Activated CD8-positive, alpha-beta T cell treated with anti-CD3 and anti-CD28 coated beads for 36 hours (primary cell): ENCODE measurements at places on chromosomes 7 and 10. TPM values are rescaled to one million over a fixed set of nuclear protein-coding genes. Genes with fewer than 3 reads are reported as not detected.

The ABCB4 gene
- total RNA-seq, result not detected

The GRB10 gene
- total RNA-seq, result 5.6 TPM

DNA sequence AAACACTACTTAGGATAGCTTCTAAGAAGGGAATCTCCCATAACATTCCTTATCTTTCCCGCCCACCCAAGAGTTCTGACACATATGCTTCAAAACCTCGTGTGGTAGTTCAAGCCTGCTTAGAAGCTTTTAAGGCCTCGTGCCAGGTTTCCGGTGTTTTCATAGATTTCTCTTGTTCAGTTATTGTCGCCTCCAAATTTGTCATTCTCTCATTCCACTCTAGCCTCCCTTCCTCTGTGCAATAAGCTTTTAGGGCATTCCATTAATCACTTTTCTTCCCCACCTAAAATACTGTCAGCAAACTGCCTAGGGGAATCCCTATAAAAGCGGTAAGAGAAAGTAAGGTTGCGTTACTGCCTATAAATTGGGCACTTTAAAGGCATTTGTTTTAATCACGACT lies 718 bp upstream of the BPGM start:
- H3K4me3 ChIP-seq, result no peak overlapping the region
- H3K27ac ChIP-seq, result no peak overlapping the region
- no peaks in the 10 kb centered on the region for H3K27me3 ChIP-seq
- H3K36me3 ChIP-seq, result peaks cover 5% of the 10 kb centered on the region
- H3K4me1 ChIP-seq, result peaks cover 44% of the 10 kb centered on the region

- no peaks in the 10 kb centered on the region for H3K36me3 ChIP-seq
- no peak overlapping the region for H3K4me3 ChIP-seq
- no peaks in the 10 kb centered on the region for H3K27me3 ChIP-seq
Measured at GRCh38 chr7:77575187-77575586, 38.1 kb downstream of the PTPN12 start.

DNA sequence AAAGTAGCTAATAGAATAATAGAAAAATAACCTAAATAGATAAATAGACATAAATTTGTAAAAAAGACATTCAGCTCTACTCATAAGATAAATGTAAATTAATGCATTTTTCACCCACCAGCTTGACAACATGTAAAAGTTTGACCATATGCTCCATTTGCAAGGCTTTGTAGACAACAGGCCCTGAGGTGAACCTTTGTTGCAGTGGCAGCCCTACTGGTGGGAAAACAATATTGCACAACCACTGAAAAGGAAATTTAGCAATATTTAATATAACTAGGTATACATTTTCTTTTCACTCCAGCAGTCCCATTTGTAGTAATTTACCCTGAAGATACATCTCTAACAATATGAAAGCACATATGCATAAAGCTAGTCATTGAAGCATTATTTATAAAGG lies 39.0 kb upstream of the ADRA2A start:
- DNase-seq, result no peak
- H3K27me3 ChIP-seq, result peaks cover 4% of the 10 kb centered on the region
- H3K27ac ChIP-seq, result no peak overlapping the region
- H3K36me3 ChIP-seq, result peaks cover 14% of the 10 kb centered on the region
- no peaks in the 10 kb centered on the region for H3K4me1 ChIP-seq

GRCh38 chr7:107958764-107959526 lies 44.0 kb downstream of the LAMB1 start:
- H3K27me3 ChIP-seq, result peaks cover 5% of the 10 kb centered on the region
- DNase-seq, result no peak
- H3K27ac ChIP-seq, result no peak overlapping the region
- no peaks in the 10 kb centered on the region for H3K36me3 ChIP-seq
- no peaks in the 10 kb centered on the region for H3K4me1 ChIP-seq

DNA sequence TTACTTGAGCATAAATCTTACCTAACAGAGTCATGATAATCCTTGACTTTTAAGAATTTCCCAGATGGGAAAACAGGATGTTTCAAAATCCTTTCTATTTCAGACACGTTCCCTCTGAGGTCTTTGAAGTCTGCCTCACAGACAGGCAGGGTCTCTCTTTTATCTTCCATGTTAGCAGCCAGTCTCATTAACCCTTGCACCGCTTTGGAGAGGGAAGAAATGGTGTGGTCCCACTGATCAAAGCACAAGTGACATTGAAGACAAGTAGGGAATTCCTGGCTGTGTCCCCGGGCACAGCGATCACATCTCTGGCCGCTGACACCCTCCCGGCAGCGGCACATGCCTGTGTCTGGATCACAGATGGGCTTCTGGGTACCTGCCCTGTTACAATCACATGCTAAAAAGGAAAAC lies 52.7 kb upstream of the LAMB1 start:
- no peak overlapping the region for H3K27ac ChIP-seq
- no peak for DNase-seq
- no peaks in the 10 kb centered on the region for H3K27me3 ChIP-seq
- no peaks in the 10 kb centered on the region for H3K36me3 ChIP-seq
- no peaks in the 10 kb centered on the region for H3K4me1 ChIP-seq
- H3K4me3 ChIP-seq, result no peak overlapping the region

- DNase-seq, result no peak
- H3K27me3 ChIP-seq, result no peaks in the 10 kb centered on the region
- H3K4me3 ChIP-seq, result no peak overlapping the region
- peaks cover 59% of the 10 kb centered on the region for H3K36me3 ChIP-seq
- H3K4me1 ChIP-seq, result peaks cover 59% of the 10 kb centered on the region
- H3K27ac ChIP-seq, result no peak overlapping the region
Measured at GRCh38 chr10:70597856-70598815, 4.4 kb downstream of the PRF1 start.

DNA sequence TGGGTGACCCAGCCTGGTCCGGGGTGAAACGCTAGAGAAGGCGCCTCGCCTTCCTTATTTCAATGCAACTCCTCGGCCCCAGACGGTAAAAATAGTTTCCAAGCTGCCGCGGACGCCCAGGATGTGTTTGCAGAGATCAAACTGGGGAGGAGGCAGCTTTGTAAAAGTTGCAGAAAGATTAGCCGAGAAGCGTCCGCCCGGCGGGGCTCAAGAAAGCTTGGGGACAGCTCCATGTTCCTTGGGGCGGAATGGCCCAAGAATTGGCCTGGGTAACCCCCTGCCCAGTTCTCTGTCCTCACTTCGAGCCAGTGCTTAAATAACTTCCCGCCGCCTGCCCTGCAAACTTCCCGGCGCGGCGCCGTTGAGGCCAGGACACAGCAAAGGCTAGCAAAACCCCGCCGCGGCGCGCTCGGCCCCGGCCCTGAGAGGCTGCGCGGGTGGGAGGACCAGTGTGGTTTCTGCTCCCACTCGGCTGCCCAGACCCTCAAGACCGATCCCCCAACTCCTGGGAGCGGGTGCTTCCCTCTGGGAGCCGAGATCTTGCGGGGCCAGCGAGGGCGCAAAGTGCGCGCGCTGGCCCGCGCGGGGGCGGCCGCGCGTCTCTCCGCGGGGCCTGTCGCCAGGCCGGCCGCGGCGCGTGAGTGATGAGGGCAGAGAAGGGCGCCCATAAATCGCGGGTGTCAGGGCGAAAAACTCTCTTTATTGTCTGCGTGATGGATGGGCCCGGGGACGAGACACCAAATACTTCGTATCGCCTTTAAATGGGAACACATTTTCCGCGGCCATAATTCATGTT lies 6.3 kb upstream of the ZNF503 start:
- H3K27ac ChIP-seq, result no peak overlapping the region
- no peak for DNase-seq
- H3K4me1 ChIP-seq, result peaks cover 20% of the 10 kb centered on the region
